ENCODE measurements at places on chromosomes 16 and 17.

GRCh38 chr16:8355675-8356074 lies 234.6 kb downstream of the TMEM114 start:
- no peak for DNase-seq

DNA sequence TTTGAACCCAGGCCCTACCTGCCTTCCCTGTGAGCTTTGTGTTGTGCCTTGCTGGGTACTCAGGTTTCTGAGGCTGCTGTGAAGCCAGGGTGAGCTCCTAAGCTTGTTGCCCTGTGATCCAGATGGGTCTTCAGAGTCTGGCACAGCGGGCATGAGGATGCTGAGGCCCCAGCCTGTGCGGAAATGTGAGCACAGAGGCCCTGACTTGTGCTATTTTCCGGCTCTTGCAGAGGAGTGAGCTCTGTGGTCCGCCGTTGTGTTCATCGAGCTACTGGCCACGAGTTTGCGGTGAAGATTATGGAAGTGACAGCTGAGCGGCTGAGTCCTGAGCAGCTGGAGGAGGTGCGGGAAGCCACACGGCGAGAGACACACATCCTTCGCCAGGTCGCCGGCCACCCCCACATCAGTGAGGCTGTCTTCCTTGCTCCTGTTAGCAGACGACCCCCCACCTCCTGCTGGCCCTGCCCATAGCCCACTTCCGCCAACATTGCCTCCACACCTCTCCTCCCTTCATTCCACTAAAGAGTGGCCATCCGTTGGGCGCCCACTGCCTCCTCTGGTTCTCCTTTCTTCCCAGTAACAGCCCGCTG lies 2.7 kb downstream of the PHKG2 start:
- no peak for DNase-seq

DNA sequence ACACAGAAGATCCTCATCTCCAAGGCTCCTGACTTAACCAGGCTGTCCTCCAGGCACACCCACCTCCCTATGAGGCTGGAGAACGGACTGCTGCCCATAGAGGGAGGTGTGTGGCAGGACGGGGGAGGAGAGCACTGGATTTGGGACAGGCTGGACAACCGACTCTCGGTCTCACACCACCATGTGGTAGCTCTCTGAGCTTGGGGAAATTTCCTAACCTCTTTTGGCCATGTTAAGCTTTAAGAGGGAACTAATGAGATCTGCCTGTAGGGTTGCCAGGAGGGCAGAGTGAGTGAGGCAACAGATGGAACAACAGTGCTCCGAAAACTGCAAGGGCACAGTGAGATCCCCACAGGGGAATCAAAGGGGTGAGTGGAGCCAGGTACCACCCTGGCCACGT lies 32.7 kb downstream of the RHBDL3 start:
- no peak for DNase-seq

GRCh38 chr16:62963846-62964245 lies 927.6 kb upstream of the CDH8 start:
- no peak for DNase-seq

GRCh38 chr16:3959148-3959547 lies 78.6 kb upstream of the CREBBP start:
- DNase-seq: no peak

GRCh38 chr16:75256696-75257343 lies 5.4 kb upstream of the BCAR1 start:
- DNase-seq: no peak

- DNase-seq: no peak
Measured at GRCh38 chr16:80299416-80299815, 241.4 kb upstream of the DYNLRB2 start.

DNA sequence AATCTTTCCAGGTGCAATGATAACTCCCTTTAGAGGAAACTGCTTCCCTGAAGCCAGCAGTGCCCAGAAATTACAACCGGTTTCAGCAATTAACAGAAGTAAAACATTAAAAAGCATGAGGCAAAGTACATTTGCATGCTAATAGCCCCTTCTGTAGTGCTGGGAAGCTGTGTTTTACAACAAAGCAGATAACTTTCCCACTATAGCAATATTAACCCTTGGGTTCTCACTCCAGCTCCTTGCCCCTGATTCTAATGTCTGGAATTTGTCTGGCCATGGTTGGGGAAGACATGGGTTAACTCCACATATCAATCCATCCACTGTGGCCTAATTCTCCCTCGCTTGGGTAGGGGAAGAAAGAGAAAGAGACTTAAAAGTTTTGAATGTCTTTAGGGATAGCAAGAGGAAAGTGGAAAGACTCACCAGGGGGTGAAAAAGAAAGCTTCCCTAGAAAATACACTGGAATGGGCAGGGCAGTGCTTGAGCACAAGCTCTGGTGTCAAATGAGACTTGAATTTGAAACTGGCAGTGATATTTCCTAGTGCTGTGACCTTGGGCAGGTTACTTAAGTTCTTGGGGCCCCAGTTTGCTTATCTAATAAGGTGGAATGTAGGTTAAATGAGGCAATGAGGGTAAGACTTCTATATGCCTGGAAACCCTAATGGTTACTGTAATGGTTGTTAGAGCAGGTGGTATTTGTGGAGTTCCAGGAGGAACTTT lies 102.0 kb downstream of the SOX9 start:
- DNase-seq: no peak

DNA sequence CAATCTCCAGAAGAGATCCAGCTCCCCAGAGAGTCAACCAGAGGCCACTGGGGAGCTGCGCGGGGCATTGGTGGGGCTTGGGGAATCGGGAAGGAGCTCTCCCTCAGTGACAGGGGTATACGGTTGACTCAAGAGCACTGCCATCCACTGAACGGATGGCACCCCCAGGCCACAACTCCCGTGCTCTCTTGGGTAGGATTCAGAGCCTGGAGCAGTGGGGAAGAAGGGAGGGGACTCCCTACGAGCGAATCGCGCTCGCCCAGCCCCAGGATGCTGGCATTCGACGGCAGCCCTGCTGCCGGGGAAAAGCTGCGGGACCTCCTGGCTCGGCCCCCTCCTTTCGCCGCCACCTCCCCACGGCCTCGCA lies 473 bp upstream of the TPPP3 start:
- no peak for DNase-seq

DNA sequence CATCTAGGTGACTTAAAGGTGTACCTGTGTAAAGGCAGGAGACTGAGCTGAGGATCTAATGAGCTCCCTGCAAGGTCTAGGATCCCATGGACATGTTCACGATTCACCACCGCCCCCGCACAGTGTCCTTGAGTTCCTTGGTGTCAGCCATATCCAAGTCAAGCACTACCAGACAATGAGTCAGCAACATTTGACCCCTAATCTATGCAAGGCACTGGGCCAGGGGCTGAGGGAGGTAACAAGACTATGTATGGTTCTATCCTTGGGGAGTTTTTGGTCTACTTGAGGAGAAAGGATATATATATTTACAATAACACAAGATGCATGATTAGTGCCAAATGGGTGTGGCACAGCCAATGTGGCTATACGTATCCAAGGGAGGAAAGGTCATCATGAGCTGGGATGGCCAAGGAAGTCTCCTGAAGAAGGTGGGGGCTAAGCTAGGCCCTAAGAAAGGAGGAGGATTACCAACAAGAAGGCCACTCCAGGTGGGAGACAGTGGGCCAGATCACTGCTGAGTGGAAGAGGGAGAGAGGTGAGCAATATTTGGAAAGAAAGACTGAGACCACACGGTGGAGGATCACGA lies 35.0 kb downstream of the ITGB3 start:
- DNase-seq: no peak

- no peak for DNase-seq
Measured at GRCh38 chr16:11328172-11329070, 16.8 kb upstream of the RMI2 start.

- DNase-seq: no peak
Measured at GRCh38 chr16:19168371-19169081, 486 bp downstream of the SYT17 start.

GRCh38 chr17:7204336-7204735 lies 15.3 kb downstream of the DLG4 start:
- no peak for DNase-seq

DNA sequence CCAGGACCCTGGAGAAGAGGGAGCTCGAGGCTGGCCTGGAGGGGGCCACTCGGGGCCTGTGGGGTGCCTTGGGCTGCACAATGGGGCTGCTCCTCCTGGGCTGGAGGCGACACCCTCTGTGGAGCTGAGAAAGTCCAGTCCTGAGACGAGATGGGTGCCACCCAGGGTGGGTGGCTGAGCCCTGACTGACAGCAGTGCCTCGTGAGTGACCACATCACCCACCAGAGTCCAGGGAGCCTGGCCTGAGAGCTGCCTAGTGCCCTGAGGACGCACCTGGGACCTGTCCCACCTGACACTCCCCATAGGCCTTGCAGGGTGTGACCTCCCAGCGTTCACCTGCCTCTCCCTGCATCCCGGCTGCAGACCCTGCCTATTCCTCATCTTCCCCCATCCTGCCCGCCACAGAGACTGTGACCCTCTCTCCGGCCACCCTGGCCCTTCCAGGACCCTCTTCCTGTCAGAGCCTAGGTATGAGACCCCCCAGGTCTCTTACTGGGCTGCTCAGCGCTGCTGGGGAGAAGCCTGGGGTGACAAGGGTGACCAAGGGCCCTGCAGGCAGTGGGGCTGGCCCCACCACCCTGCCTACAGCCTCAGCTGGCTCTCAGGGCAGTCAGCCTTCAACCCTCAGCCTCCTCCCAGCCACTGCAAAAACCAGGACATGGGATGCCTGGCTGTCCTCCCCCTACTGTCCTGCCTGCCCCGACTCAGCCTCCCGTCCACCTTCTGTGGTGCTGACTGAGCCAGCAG lies 41.2 kb downstream of the TNFRSF13B start:
- DNase-seq: no peak

All from NCI-H446 treated with DMSO at 0.1 percent for 48 hours (cell line).